ENCODE measurements at places on chromosomes 3 and 15.

DNA sequence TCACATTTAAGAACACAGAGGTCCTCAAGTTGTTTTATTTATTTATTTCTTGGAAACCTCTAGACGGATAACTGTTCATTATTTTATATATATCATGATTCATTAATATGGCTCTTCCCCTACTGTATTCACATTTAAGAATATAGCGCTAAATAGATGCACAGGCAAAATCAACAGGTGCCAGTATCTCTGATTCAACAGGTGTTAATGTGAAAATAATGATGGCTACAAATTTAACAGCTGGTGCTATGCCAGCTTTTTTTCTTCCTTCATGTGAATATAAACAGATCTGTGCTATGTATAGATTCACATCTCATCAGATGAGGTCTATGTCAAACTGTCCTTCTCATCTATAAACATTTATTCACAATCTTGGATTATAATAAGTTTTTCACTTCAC is 218.5 kb upstream of the NR2F2 start:
- DNase-seq: no peak

DNA sequence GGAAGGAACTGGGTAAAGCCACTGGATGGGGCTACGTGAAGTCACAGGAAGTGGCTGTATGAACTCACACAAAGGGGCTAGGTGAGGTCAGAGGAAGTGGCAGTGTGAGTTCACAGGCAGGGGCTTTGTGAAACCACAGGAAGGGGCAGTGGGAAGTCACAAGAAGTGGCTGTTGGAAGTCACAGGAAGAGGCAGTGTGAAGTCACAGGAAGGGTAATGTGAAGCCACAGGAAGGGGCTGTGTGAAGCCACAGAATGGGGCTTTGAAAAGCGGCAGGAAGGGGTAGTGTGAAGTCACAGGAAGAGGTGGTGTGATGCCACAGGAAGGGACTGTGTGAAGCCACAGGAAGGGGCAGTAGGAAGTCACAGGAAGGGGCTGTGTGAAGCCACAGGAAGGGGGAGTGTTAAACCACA is 34.6 kb downstream of the GASK1A start:
- no peak for DNase-seq

GRCh38 chr3:31960793-31961431 is 20.1 kb downstream of the OSBPL10 start:
- DNase-seq: no peak

- no peak for DNase-seq
Observed at GRCh38 chr3:194836661-194837060, 151.0 kb downstream of the FAM43A start.

- DNase-seq: no peak
Observed at GRCh38 chr15:59157396-59157795, 49.2 kb upstream of the LDHAL6B start.

- DNase-seq: no peak
Observed at GRCh38 chr15:53447053-53447574, 312.3 kb downstream of the WDR72 start.

- DNase-seq: peak; percentile 36
Observed at GRCh38 chr3:149009732-149010131, 18.4 kb downstream of the GYG1 start.

- DNase-seq: no peak
Observed at GRCh38 chr3:88149101-88149508, 654 bp upstream of the C3orf38 start.

- DNase-seq: no peak
Observed at GRCh38 chr3:51578238-51578637, 39.7 kb downstream of the RAD54L2 start.

GRCh38 chr15:57654153-57654852 is 52.2 kb upstream of the POLR2M start:
- DNase-seq: no peak

- DNase-seq: no peak
Observed at GRCh38 chr15:58491499-58492202, 59.9 kb downstream of the LIPC start.

GRCh38 chr3:43389388-43390254 is 103.3 kb downstream of the SNRK start:
- no peak for DNase-seq

DNA sequence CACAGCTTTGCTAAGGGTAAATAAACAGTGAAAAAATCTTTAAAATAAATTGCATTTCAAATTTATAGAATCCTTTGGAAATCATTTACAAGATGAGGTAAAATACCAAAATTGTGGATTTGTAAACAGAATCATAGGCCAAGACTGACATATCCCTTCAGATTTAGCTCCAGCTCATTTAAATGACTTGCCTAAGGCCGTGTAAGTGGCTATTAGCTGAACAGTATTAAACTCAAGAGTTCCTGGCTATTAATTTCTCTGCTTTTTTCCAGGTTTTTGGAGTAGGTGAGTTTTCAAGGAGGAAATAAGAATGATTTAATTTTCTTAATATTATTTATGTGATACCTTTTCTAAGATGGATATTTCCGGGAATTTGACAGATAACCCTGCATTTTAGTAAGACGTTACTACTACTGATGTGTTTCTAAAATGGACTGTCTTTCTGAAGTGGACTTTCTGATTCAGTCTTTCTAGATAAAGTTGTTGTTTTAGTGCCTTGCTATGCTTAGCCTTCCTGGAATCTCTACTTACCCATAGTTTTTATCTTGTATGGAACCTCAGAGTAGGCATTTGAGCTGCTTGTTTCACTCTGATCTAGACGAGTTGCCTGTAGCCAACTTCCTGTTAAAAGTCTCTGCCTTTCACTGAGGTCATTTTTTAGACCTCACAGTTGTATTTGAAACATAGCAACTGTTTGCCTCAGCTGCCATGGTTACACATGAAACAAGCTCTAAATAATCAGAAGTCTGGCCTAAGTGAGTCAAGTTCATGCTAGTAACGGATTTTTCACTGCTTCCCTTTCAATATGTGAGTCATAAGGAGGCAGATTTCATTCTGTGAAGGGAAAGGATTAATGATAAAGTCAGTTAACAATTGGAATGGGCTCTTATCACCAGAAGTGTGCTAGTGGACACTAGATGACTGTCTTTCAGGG is 127.0 kb downstream of the KLHL25 start:
- DNase-seq: peak; percentile 72

DNA sequence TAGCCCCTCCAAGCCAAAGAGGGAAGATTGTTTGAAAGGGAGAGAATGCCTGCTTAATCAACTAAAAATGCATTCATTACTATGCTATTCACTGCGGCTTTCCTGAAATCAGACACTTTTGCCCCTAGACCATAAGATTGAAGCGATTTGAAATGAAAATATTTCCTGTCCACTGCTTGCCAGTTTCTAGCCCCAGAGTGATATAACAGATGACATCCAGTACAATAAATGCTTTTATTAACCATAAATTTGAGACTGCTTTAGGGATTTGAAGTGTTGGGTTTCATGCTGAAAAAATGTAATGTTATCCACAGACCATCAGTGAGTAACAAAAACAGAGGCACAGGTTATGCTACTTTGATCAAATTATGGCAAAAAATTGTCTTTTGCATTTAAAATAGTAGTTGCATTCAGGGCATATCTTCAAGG is 14.1 kb downstream of the IL17RD start:
- no peak for DNase-seq

DNA sequence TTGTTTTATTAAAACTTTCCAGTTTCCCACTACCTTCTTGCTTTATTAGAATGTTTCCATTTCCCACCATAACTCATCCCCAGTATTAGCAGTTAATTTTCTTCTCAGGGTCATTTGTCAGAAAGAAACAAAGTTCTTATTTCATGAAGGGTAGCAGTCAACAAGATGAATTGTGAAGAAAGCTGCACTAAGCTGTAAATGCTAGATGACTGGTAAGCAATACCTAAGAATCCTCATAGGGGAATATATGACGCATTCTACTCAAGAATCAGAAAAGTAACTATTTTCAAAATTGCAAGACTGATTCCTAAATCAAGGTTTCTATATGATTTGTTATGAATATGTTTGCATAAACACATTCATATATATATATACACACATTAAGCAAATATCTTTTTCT is 48.8 kb upstream of the WDR5B start:
- no peak for DNase-seq

- no peak for DNase-seq
Observed at GRCh38 chr3:181558870-181559269, 152.9 kb upstream of the SOX2 start.

- no peak for DNase-seq
Observed at GRCh38 chr3:14461006-14461747, 58.8 kb downstream of the SLC6A6 start.

GRCh38 chr3:167228135-167228534 is 152.0 kb downstream of the ZBBX start:
- DNase-seq: no peak

GRCh38 chr3:190618330-190619030 is 104.6 kb downstream of the IL1RAP start:
- peak; percentile 11 for DNase-seq

- no peak for DNase-seq
Observed at GRCh38 chr15:95843241-95843910, 487.1 kb upstream of the NR2F2 start.

GRCh38 chr15:96585484-96586386 is 255.2 kb downstream of the NR2F2 start:
- no peak for DNase-seq

- no peak for DNase-seq
Observed at GRCh38 chr15:40345867-40346578, 4.8 kb upstream of the PHGR1 start.

- no peak for DNase-seq
Observed at GRCh38 chr15:38745126-38745525, 180.5 kb upstream of the RASGRP1 start.

- no peak for DNase-seq
Observed at GRCh38 chr3:58857402-58857801, 190.8 kb upstream of the FAM3D start.

DNA sequence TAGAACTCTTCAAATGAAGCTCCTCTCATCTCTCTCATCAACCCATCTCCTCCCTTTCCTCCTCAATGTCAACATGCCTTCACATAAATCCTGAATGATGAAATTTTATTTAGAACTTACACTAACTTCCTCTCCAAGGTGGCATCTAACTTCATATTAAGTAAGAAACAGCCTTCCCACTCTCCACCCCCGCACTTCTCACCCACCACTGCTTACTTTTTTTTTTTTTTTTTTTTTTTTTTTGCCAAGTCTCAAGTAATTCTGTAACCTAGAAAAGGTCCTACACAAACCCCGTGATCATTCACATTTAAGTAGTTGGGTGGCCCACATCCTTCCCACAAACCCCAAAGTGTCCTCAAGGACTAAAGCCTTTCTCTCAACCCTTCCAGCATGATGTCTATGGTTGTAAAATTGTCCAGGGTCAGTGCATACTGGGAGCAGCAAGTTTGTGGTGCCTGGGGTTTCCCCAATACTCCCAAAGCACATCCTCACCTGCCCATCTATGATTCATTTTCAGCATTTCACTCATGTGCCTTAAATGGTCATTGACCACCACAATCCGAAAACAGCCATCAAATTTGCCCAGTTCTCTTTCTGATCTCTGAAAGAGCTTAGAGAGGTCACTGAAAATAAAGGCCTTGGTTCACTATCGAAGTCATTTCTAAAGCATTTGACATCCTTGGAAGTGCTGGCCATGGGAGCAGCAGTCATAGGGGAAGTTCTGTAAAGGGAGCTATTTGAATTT is 47.2 kb downstream of the CD86 start:
- no peak for DNase-seq

- no peak for DNase-seq
Observed at GRCh38 chr15:41778521-41778920, 4.2 kb downstream of the MAPKBP1 start.

DNA sequence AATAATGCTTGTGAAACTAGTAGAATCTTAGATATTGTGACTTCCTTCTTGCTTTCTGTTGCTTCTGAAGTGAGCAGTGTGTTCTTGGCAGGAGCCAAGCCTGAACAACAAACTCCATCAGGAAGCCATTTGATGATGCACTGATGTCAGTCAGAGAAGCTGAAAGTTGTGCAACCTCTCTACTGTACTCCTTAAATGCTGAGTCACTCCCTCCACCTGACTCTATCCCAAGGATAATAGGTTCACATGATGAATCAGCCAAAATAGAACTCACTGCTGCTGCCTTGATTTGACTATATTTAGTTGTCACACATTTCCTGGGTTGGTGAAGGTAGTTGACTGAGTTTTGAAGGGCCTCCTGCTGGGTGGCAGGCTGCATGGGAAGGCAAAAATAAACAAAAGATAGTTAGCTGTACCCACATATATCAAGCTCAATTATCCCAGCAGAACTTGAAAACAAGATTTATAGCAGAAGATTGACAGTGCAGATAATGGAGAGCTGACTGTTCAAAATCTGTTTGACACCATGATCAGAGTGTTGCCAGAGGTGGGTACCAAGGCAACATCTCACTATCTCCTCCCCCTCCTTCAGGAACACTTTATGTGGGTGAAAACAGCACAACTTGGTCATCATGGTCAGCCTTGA is 328.4 kb upstream of the DPH6 start:
- no peak for DNase-seq

DNA sequence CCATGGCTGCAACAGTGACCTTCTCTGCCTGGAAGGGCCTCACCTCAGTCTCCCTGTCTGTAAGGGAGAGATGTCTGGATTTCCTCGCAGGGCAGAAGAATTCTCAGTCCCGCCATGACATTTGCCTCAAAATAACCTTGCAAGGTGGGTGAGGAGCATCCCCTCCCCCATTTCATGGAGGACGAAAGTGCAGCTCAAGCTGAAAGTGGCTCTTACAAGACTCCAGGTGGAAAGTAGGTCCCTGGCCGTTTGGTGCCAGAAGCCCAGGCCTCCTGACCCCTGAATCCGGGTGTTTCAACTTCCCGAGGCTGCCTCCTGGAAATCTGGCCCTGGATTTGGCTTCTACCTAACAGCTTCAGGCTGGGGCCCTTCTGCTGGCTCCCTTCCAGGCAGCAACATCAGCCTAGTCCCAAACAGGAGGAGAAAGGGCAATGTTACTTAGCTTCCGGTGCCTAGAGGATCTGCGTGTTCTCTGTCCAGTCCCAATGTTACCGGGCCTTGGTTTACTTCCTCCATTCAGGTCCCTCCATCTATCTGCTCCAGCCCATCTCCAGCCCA is 769 bp upstream of the CSPG4 start:
- no peak for DNase-seq

GRCh38 chr3:102106416-102107097 is 257.2 kb downstream of the NFKBIZ start:
- DNase-seq: no peak

- DNase-seq: no peak
Observed at GRCh38 chr3:25713341-25713985, 48.8 kb upstream of the TOP2B start.

GRCh38 chr3:52525680-52526561 is 7.7 kb downstream of the NT5DC2 start:
- no peak for DNase-seq

- DNase-seq: no peak
Observed at GRCh38 chr3:53258600-53259426, 3.0 kb upstream of the TKT start.

- DNase-seq: no peak
Observed at GRCh38 chr15:89820666-89821611, 6.3 kb upstream of the ANPEP start.

GRCh38 chr3:85081191-85081906 is 122.6 kb downstream of the CADM2 start:
- DNase-seq: no peak

GRCh38 chr3:106339551-106339950 is 470.7 kb upstream of the CBLB start:
- no peak for DNase-seq
